GM23248 (cell line): ENCODE measurements at places on chromosomes 4 and X. TPM values are rescaled to one million over a fixed set of nuclear protein-coding genes. Genes with fewer than 3 reads are reported as not detected.
A peak's percentile ranks its signal among the peaks of the same experiment; 100 is the strongest.

DNA sequence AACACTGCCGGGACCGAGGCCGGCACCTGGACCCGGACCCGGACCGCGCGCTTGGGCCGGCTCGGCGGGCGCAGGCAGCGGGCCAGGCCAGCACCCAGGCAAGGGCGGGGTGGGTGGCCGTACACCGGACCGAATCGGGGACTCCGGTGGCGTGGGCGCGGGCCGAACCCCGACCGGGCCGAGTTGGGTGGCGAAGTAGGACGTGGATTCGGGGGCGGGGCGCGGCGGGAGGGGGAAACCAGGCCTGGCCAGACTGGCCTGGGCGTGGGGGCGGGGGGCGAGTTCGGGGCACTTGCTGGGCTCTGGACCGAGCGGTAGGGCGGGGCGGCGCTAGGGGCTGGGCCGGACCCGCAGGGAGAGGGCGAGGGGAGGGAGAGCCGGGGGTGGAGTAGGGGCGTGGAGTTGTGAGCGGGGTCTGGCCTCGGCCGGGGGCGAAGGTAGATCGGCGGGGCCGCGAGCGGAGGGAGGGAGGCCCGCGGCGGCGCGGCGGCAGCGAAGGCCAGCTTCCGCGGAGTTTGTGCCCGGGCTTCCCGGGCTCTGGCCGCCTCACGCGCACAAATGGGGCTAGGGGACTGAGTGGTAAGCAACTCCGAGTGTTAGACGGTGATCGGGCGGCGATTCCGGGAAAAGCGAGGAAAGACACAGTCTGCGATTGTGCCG, 1.8 kb upstream of the BCORL1 start:
- H3K27me3 ChIP-seq, result no peaks in the 10 kb centered on the region
- DNase-seq, result peak; percentile 35
- H3K27ac ChIP-seq, result no peak overlapping the region
- peak overlapping the region; percentile 68 for H3K4me3 ChIP-seq
- no peaks in the 10 kb centered on the region for H3K36me3 ChIP-seq
- H3K4me1 ChIP-seq, result no peaks in the 10 kb centered on the region

GRCh38 chrX:11664211-11665167, 1.2 kb downstream of the ARHGAP6 start:
- H3K27me3 ChIP-seq, result peaks cover 23% of the 10 kb centered on the region
- H3K36me3 ChIP-seq, result no peaks in the 10 kb centered on the region
- no peak overlapping the region for H3K27ac ChIP-seq
- peak overlapping the region; percentile 65 for H3K4me3 ChIP-seq

- H3K27ac ChIP-seq, result no peak overlapping the region
- peaks cover 9% of the 10 kb centered on the region; the same call in 1 of the 2 replicates for H3K27me3 ChIP-seq
- H3K36me3 ChIP-seq, result no peaks in the 10 kb centered on the region
- no peaks in the 10 kb centered on the region for H3K4me1 ChIP-seq
- peak; percentile 7 for DNase-seq
Observed at GRCh38 chr4:24002330-24002966, 112.6 kb upstream of the PPARGC1A start.

DNA sequence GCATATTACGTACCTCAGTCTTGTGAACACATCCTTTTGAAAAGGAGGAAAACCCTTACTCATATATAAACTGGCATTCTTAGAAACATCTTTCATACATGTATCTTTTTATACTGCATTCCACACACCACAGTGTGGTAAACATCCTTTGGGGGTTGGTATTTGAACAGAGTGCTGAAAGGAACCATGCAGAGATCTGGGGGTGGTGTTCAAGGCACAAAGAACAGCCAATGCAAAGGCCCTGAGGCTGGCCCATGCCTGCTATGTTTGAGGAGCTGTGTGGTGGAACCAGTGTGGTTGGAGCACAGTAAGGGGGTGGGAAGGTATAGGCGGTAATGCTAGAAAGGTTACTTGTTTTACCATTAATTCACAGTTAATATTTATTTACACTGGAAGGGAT, 2.0 kb downstream of the ELK1 start:
- peak overlapping the region; percentile 83 for H3K4me3 ChIP-seq
- DNase-seq, result no peak
- H3K27ac ChIP-seq, result no peak overlapping the region
- H3K36me3 ChIP-seq, result no peaks in the 10 kb centered on the region
- no peaks in the 10 kb centered on the region for H3K27me3 ChIP-seq
- H3K4me1 ChIP-seq, result peaks cover 9% of the 10 kb centered on the region

The CHIC2 gene
- 111 and 126 TPM in 2 replicates for total RNA-seq

The TRAM1L1 gene
- 2.3 and 3.7 TPM in 2 replicates for total RNA-seq

The COL4A6 gene
- total RNA-seq, result under 0.01 TPM in 1 of 2 replicates, not detected in the other

The LONRF3 gene
- total RNA-seq, result 0.54 TPM in 1 of 2 replicates, not detected in the other
